ENCODE measurements at places on chromosomes 12 and 14.

GRCh38 chr14:35387219-35387618 lies 17.3 kb downstream of the NFKBIA start:
- no peak overlapping the region for H3K27ac ChIP-seq
- no peak overlapping the region for H3K4me3 ChIP-seq
- H3K27me3 ChIP-seq = no peaks in the 10 kb centered on the region
- H3K36me3 ChIP-seq = no peaks in the 10 kb centered on the region
- no peak for DNase-seq

GRCh38 chr12:68447797-68448260 lies 115.7 kb upstream of the MDM1 start:
- no peaks in the 10 kb centered on the region for H3K27me3 ChIP-seq
- H3K27ac ChIP-seq = no peak overlapping the region
- H3K4me3 ChIP-seq = no peak overlapping the region
- no peaks in the 10 kb centered on the region for H3K4me1 ChIP-seq
- no peaks in the 10 kb centered on the region for H3K36me3 ChIP-seq

DNA sequence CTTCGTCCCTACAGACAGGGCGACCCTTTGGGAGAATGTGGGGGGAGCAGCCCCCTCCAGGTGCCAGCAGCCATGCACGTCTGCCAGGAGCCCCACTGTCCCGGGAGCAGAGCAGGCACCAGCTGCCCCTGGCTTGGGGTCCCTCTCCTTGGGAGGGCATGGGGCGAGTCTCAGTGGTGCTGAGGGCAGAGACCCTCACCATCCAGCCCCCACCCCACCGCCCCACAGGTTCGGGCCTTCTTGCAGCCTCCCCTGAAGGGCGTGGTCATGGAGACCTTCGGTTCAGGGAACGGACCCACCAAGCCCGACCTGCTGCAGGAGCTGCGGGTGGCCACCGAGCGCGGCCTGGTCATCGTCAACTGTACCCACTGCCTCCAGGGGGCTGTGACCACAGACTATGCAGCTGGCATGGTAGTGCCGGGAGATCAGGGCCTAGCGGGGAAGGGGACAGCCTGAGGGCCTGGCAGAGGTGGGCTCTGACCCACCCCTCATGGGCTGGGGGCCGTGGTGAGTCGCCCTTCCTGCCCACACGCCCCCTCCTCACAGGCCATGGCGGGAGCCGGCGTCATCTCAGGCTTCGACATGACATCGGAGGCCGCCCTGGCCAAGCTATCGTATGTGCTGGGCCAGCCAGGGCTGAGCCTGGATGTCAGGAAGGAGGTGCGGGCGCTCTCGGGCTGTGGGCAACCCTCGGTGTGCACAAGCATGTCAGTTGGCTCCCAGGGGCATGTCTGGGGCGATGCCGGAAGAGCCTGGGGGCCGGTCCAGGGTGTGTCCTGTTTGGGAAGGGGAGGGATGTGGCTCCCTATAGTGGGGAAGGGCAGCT lies 18.8 kb downstream of the ASPG start:
- no peak for DNase-seq
- H3K36me3 ChIP-seq = no peaks in the 10 kb centered on the region
- H3K27me3 ChIP-seq = no peaks in the 10 kb centered on the region
- H3K4me3 ChIP-seq = no peak overlapping the region
- H3K4me1 ChIP-seq = no peaks in the 10 kb centered on the region

DNA sequence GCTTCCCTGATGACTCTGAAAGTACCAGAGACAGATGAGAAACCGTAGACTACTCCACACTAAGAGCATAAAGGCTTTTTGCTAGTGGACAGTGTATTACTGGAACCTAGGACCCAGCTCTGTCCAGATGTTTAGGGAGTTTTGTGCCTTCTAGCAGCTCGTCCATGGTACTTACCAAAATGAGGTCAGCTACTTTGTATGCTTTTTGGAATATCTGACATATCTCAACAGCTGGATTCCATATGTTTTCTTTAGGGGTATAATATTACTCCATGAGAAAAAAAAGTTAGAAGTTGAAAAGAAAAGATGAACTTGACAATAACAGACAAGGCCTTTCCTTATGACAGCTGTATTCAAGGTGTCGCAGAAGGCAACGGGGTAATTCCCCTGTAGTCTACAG lies 32.1 kb upstream of the FRMD6 start:
- no peak for DNase-seq
- no peaks in the 10 kb centered on the region for H3K36me3 ChIP-seq
- H3K27ac ChIP-seq = no peak overlapping the region
- H3K4me3 ChIP-seq = no peak overlapping the region
- peaks cover 20% of the 10 kb centered on the region for H3K4me1 ChIP-seq

DNA sequence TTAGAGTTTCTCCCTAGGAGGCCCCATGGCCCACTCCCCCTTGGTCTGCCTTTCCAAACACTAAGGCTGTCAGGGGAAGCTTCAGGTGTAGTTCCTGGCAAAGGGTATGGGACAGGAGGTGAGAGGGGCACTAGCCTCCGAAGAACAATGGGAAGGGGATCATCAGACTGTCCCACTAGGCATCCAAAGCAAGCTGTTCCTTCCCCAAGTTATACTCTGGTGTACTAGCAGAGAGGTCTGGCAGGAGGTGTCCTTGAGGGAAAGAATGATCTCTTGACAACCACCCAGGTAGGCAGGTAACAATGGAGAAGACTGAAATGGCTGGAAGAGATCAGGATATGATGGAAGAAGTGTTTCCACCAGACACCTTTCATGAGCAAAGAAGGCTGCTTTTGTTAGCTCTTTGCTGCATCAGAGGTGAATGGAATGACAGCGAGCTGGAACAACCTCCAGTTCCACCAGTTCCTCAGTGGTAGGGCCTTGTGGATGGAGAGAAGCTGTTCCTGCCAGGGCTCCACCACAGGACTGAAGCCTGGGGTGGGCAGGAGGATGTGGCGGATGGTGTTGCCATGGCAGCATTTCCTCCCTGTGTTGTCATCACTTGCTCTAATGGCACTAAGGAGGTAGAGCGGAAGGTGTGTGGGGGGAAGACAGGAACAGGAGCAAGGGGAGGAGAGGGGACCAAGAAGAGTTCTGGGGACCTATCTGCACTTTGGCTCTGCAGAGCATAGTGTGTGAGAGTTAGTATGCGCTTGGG lies 2.3 kb upstream of the AGAP2 start:
- H3K27ac ChIP-seq = no peak overlapping the region
- peaks cover 81% of the 10 kb centered on the region for H3K27me3 ChIP-seq
- H3K36me3 ChIP-seq = peaks cover 17% of the 10 kb centered on the region
- peaks cover 41% of the 10 kb centered on the region for H3K4me1 ChIP-seq

DNA sequence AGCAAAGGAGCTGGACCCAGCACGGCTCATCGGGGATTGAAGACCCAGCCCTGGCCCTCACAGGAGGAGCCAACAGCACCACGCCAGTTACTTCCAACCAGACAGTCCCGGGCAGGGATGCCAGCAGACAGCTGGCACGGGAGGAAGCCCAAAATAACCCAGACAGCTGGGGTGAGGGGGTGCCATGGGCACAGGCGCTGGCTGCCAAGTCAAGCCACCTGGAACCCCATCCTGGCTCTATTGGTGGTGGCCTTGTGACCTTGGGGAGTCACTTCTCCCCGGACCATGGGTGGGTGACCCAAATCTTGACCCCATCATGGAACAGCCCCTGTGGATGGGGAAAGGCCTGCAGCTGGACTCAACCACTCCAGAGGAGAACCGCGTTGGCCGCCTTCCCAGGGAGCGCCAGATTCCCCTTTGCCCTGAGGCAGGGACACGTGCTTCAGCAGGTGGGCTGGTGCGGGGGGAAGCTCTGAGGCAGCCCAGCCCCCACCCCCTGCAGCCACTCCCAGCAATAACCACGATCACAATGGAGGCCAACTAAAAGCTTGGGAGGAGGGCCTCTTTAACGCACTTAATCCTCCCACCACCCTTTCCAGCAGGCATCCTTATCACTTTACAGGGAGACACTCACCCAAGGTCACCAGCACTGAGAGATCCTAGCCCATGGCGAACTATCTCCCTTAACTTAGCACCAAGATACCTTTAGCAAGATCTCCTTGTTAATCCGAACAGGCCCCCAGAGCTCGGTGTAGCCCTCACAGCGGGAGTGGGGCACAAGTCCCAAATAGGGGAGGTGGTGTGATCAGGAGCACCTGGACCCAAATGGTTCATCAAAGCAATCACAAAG lies 4.7 kb upstream of the RHOF start:
- no peak for DNase-seq
- H3K27ac ChIP-seq = no peak overlapping the region
- no peaks in the 10 kb centered on the region for H3K27me3 ChIP-seq
- peaks cover 42% of the 10 kb centered on the region for H3K36me3 ChIP-seq
- H3K4me1 ChIP-seq = peaks cover 68% of the 10 kb centered on the region

DNA sequence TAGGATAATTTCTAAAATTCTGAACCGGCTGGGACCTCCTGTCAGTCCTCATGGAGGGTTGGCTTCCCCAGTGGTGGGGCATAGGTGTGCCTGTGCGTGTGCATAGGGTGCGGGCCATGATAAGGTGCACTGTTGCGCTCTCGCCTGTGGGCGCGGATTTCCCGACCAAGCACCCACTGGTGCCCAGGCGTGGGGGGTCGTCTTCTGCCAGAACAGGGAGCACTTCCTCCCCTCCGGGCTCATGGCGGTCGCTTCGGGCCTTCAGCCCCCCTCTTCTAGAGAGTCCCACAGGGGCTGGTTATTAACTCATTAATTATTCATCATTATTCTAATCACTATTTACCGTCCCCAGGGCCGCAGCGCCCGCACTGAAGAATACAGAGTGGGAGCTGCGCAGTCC lies 2.8 kb downstream of the C1QL4 start:
- no peak for DNase-seq
- no peak overlapping the region for H3K4me3 ChIP-seq
- H3K36me3 ChIP-seq = peaks cover 20% of the 10 kb centered on the region

- H3K4me3 ChIP-seq = no peak overlapping the region
- no peaks in the 10 kb centered on the region for H3K4me1 ChIP-seq
- no peaks in the 10 kb centered on the region for H3K27me3 ChIP-seq
- no peaks in the 10 kb centered on the region for H3K36me3 ChIP-seq
- DNase-seq = no peak
Measured at GRCh38 chr14:85867450-85867849, 337.5 kb downstream of the FLRT2 start.

GRCh38 chr14:53333809-53334208 lies 180.7 kb upstream of the DDHD1 start:
- H3K4me1 ChIP-seq = peaks cover 28% of the 10 kb centered on the region
- no peaks in the 10 kb centered on the region for H3K36me3 ChIP-seq
- no peaks in the 10 kb centered on the region for H3K27me3 ChIP-seq
- H3K4me3 ChIP-seq = no peak overlapping the region

GRCh38 chr12:104975587-104976343 lies 10.4 kb upstream of the NOPCHAP1 start:
- H3K27me3 ChIP-seq = no peaks in the 10 kb centered on the region
- H3K27ac ChIP-seq = no peak overlapping the region
- no peaks in the 10 kb centered on the region for H3K36me3 ChIP-seq

DNA sequence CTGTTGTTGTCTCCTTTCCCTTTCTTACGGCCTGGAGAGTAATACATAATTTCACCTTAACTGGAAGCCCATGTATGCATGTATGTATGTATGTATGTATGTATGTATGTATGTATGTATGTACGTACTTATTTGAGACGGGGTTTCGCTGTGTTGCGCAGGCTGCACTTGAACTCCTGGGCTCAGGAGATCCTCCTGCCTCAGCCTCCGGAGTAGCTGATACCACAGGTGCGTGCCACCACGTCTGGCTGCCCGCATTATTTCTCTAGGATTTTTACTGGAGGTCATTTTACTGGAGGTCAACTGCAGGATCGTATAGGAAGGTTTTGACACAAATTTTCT lies 644 bp upstream of the OS9 start:
- H3K27ac ChIP-seq = no peak overlapping the region
- H3K36me3 ChIP-seq = peaks cover 35% of the 10 kb centered on the region
- peaks cover 21% of the 10 kb centered on the region for H3K27me3 ChIP-seq
- H3K4me3 ChIP-seq = peak overlapping the region; percentile 0

DNA sequence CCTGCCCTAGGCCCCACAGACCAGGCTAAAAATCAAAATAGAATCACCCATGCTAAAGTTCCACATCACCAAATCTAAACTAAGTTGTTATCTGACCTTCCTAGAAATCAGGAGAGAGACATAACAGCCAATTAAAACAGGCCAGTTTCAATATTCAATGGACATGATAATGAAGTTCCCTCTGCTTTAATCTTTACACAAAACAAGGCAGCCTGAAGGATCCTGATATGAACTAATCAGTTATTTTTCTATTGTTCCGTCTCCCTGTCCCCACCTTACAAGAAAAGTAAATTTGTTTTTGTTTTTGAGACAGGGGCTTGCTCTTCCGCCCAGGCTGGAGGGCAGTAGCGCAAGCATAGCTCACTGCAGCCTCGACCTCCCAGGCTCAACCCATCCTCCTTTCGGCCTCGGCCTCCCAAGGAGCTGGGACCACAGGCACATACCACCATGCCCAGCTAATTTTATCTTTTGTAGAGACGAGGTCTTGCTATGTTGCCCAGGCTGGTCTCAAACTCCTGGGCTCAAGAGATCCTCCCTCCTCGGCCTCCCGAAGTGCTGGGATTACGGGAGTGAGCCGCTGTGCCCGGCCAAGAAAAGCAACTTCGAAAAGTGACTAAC lies 5.4 kb upstream of the CEBPE start:
- H3K27me3 ChIP-seq = no peaks in the 10 kb centered on the region
- H3K4me3 ChIP-seq = no peak overlapping the region
- H3K27ac ChIP-seq = no peak overlapping the region
- H3K4me1 ChIP-seq = peaks cover 8% of the 10 kb centered on the region
- H3K36me3 ChIP-seq = no peaks in the 10 kb centered on the region

- H3K4me1 ChIP-seq = peaks cover 16% of the 10 kb centered on the region
- no peaks in the 10 kb centered on the region for H3K36me3 ChIP-seq
- no peaks in the 10 kb centered on the region for H3K27me3 ChIP-seq
- no peak for DNase-seq
- H3K27ac ChIP-seq = no peak overlapping the region
Measured at GRCh38 chr12:115201966-115202365, 518.0 kb upstream of the TBX3 start.

GRCh38 chr14:68491793-68492192 lies 301.1 kb downstream of the ZFP36L1 start:
- no peaks in the 10 kb centered on the region for H3K36me3 ChIP-seq
- H3K4me3 ChIP-seq = no peak overlapping the region
- no peak overlapping the region for H3K27ac ChIP-seq
- no peaks in the 10 kb centered on the region for H3K27me3 ChIP-seq
- no peaks in the 10 kb centered on the region for H3K4me1 ChIP-seq

DNA sequence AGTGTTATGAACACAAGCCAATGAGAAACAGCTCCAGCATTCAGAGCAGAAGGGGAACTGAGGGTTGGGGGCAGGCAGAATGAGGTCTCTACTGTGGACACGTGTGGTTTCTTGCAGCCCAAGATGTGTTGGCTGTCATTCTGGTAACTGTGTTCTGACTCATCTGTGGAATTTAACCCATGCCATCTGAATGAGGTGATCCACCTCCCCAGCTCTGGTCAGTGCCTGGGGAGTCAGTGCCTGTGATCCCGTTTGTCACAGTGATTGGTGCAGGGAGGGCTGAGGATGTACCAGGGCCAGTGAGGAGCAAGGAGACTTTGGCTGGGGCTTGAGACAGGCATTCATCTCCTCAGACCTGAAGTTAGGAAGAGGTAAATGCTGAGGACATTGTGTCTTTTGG lies 216.8 kb downstream of the MSRB3 start:
- H3K27me3 ChIP-seq = no peaks in the 10 kb centered on the region
- peak; percentile 89 for DNase-seq
- no peak overlapping the region for H3K4me3 ChIP-seq
- H3K27ac ChIP-seq = peak overlapping the region; percentile 87
- no peaks in the 10 kb centered on the region for H3K36me3 ChIP-seq

All from SJSA1 (cell line).